SK-N-DZ (cell line): ENCODE measurements at places on chromosomes 5 and 9.

DNA sequence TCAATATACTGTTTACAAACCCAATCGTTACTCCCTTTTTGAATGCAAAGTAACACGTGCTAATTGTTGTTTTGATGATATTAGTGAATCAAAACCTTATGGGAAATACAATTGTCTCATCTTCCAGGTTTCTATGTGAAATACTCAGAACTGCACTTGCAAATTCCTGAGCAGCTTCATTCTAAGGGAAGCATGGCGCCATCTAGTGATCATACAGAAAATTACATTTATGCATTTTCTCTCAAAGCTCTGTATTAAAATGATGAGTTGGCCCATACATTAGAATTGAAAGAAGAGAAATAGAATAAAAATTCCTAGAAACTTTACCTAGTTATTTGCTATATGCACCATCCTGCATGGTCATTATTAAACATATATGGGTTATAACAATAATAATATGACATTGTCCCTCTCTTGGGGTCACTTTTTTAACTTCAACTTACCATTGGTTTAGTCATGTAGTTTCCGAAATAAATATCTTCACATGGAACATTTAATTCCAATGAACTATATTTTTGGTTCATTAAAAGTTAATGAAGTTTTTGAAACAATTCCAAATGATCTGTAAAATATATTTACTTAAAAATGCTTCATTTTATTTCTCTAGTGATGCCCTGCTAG, 220.0 kb downstream of the PDE4D start:
- peak; percentile 66 for DNase-seq

DNA sequence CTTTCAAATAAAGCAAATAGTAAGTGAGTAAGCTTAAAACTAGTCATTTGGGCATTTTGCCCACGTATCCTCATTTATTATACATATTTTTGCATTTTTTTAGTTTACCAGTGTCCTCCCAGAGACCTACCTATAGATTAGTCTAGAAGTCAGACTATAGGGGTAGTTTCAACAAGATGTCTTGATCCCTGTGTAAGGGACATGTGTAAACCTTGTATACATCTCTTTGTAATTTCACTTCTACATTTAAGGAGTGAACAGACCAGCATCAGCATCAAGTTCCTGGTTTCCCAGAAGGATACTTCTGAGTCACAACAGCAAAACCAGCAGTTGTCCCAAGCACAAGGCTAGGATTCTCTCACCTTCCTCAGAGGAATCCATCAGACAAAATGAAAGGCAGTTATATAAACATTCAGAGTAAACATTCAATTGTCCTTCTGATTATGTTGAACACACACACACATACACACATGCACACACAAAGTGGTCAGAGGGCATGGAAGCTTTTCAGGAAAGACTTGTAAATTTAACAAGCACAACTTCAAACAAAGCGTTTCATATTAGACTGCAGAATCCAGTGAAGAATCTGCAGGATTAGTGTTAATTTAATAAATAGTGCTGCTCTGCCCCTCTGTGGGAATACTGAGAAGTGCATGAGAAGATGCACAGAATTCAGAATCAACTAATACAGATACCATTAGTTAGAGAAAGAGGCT, 55.4 kb downstream of the HINT1 start:
- no peak for DNase-seq

DNA sequence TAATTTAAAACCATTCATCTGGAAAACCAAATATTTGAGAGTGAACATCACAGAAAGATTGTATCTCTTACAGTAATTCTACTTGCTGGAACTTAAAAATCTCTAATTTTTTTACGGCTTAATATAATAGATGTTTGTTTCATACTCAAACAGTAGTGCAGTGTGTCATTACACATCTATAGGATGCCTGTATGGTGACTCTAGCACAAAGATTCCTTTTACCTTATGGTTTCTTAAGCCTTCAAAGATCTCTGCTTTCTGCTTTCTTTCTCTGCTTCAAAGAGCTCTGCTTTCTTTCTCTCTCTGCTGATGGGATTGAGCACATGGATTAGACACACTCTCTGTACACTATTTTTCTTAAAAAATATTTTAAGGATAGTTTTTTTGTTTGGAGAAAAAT, 374.0 kb upstream of the CDH9 start:
- DNase-seq: no peak

GRCh38 chr9:137077010-137077747, at the start of gene UAP1L1:
TSS of gene UAP1L1 (plus strand) at chr9:137077517. CDS start at chr9:137077533, 16 bp downstream.
- DNase-seq: no peak

DNA sequence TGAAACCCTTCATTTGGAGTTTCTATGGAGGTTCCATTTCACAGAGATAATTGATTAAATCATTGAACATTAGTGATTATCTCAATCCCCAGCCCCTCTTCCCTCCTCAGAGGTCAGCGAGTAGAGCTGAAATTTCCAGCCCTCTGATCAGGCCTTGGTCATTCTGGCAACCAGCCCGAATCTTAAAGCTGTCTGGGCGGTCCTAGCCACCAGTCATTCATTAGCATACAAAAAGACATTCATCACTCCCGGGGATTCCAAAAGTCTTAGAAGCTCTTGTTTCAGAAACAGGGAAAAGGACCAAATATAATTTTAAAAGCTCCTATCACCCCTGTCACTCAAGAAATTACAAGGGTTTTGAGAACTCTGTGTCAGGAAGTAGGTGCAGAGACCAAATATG, 41.3 kb downstream of the ZNF474 start:
- no peak for DNase-seq

DNA sequence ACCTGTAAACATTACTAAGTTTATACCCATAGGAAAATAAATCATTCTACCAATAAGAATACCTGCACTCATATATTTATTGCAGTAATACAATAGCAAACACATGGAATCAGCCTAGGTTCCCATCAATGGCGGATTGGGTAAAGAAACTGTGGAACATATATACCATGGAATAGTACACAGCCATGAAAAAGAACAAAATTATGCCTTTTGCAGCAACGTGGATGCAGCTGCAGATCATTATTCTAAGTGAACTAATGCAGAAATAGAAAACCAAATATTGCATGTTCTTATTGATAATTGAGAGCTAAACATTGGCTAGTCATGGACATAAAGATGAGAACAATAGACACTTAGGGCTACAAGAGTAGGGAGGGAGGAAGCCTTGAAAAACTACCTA, 667.4 kb upstream of the WWC1 start:
- DNase-seq: no peak

- DNase-seq: no peak
These were observed 455.1 kb upstream of the ZNF608 start for GRCh38 chr5:125201446-125202052.

DNA sequence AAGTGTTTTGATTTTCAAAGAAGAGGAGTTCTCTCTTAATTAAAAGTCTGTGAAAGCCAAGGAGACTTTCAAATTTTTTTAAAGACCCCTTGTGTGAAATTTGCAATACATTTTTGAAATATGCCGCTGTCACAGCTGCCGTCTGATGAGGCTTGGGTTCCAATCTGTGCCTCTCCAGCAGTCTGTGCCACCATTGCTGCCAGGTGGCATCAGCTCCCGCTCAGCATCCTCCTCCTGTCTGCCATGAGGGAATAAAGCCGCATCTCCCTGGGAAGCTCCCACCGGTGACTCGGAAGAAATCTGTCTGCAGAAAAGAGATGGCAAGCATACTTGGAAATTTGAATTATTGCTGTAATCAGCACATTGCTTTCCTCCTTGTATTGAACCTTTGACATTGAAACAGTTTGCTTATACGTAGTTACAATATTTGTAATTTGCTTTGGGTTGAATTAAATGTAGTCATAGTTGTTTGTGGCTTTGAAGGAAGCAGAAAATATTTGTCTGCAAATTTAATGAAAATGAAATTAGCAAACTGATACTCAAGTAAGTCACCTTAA, 145.7 kb upstream of the SNX2 start:
- no peak for DNase-seq

DNA sequence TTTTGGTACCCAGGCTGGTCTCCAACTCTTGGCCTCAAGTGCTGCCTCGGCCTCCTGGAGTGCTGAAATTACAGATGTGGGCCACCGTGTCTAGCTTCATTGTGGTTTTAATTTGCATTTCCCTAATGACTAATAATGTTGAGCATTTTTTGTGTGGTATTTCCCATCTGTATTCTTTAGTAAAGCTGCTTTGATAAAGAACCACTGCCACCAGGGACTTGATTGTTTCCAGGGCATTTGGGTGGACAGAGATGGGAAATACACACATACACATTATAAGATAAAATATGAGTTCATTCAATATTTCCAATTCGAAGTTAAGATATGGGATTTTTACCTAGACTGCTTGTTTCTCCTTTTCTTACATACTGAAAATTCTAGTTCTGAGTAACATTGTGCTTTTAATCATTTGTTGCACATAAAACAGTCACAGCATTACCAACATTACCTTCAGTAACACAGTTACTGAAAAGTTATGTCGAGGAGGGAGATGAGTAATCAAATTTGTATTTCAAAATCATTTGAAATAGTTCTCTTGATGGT, 28.9 kb downstream of the HABP4 start:
- no peak for DNase-seq

GRCh38 chr5:28809811-28810750, 1771.7 kb upstream of the CDH9 start:
- DNase-seq: no peak

DNA sequence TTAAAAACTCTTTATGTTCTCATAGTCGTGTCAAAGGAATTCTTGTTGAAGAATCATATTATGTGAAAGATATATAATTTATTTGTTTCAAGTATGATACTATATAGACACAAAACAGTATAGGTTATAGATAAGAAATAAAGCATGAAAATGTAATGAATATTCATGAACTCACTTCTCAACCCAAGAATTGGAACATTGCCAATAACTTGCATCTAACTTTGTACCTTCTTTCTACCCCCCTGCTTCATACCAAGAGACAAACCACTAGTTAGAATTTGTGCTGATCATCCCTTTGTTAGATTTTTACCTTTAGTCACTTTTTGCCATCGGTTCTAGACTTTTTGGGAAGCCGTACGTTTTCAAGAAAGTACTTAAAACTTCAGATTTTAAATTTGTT, 32.6 kb downstream of the HSD17B4 start:
- no peak for DNase-seq

- no peak for DNase-seq
These were observed 815.1 kb downstream of the TLE1 start for GRCh38 chr9:80874276-80874675.

DNA sequence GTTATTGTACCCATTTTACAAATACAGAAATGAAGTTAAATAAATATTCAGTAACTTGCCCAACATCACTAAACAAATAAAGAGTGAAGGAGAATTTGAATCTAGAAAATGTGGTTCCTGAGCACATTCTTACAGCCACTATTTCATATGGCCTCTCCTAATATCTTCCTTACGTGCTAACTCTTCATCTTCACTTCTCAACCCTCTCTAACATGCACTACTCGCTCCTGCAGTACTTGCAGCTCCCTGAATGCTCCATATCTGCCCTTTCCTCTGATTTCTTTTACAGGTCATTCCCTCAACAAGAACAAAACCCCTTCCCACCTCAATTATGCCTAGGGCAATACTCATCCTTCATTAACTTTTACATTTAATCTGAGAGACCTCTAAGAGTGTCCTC, 711.5 kb downstream of the CETN3 start:
- no peak for DNase-seq
